ENCODE measurements at places on chromosomes 11 and 22.
A peak's percentile ranks its signal among the peaks of the same experiment; 100 is the strongest.

GRCh38 chr22:45212992-45213751 lies 27.5 kb downstream of the KIAA0930 start:
- DNase-seq, result no peak

DNA sequence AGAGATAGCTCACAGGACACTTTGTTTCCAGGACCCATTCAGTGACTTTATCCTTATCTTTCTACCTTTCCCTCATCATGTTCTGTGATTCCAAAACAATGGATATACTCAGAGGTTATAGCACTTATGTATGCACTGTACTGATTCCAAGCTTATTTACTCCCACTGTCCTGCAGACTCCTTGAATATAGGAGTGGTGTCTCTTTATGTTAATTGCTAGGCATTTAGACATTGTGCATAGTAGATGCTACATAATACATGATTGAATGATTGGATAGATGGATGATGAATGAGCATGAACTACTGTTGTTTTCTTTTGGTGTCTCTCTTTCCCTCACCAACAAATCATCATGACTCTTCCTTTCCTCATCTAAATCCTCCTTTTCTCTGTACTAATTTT lies 279.1 kb upstream of the RAG2 start:
- no peak for DNase-seq

- DNase-seq, result peak; percentile 79
Measured at GRCh38 chr22:23750714-23751440, at the start of gene ZNF70. ZNF70 (minus strand) TSS chr22:23751112; CDS start chr22:23745140, 5,972 bp downstream.

DNA sequence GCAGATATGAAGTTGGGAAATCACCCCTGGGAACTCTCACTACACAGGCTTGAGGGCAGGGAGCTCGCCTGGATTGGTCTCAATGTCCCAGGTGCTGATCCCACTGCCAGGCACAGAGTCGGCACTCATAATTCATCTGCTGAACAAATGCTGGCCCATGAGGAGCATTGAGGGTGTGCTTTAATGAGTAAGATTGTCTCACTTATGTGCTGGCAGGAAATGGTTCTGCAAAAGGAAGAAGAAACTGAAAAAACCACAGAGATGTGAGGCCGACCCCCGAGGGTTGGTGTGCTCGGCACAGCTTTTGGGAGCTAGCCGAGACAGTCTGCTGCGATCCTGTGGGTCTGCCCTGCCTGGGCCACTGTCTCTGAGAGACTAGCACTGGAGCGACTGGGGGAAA lies 9.4 kb downstream of the PLAAT2 start:
- DNase-seq, result peak; percentile 55

- no peak for DNase-seq
Measured at GRCh38 chr11:62922189-62922589, 1.0 kb upstream of the CHRM1 start.

GRCh38 chr11:110837603-110838002 lies 125.4 kb upstream of the ARHGAP20 start:
- DNase-seq, result no peak

DNA sequence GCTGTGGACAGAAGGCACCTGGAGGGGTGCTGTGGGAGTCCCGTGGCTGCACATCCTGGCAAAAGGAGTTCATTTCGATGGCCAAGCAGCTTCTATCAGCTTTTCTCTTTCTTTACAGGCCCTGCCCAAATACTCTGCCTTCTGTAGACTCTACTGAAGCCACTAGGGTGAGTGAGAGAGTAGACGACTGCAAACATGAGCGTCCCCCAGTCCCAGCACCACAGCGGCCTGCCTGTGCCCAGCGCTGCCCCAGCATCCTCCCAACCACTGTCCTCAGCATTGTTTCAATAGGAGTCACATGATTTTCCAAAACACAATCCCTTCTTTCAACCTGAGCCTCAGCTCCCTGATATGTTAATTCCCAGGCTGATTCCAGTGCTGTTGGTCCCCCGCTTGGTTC lies 110.0 kb downstream of the KIRREL3 start:
- DNase-seq, result no peak

GRCh38 chr11:98183034-98183433 lies 837.7 kb upstream of the CNTN5 start:
- DNase-seq, result no peak

- DNase-seq, result no peak
Measured at GRCh38 chr11:73245461-73245860, 26.7 kb upstream of the P2RY6 start.

GRCh38 chr11:131145791-131146190 lies 224.6 kb upstream of the NTM start:
- DNase-seq, result no peak

- DNase-seq, result no peak
Measured at GRCh38 chr11:80748207-80748925, 1307.5 kb upstream of the TENM4 start.

GRCh38 chr11:72774499-72774898 lies 19.3 kb downstream of the STARD10 start:
- no peak for DNase-seq

GRCh38 chr11:10969387-10969786 lies 111.5 kb upstream of the ZBED5 start:
- no peak for DNase-seq

GRCh38 chr11:118503216-118503615 lies 24.1 kb upstream of the TTC36 start:
- no peak for DNase-seq

DNA sequence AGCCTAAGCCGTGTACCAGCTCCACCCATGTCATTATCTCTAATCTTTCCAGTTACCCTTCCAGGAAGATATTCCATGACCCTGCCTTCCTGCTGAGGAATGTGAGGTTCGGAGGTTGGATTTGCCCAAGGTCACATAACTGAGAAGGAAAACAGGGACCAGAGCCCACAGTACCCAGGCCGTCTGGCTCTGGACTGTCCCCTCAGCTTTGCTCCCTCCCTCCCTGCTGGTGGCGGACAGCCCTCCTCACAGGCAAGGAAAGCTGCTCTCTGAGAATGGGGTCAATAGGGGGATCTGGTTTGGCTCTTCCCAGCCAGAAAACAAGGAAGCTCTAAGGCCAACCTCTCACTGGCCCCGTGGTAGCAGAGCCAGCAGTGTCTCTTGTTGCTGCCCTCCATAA lies 63.3 kb downstream of the SYN3 start:
- no peak for DNase-seq

DNA sequence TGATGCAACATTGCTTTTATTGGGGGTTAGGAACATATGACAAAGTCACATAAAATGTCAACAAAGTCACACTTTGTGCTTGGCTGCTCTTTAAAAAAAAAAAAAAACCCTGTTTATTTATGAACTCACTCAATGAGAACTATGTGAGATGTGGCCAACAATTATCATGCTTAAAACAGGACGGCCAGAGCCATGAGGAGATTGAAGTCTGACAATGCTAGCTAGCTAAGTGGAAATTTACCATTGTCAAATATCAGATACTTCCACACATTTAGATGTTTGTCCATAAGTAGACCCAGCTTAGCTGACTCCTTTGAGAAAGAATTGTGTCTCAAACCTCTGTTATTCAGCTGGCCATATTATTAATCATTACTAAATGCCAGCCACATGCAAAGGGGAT lies 26.9 kb downstream of the BLID start:
- DNase-seq, result no peak

- no peak for DNase-seq
Measured at GRCh38 chr22:40120848-40121247, 56.9 kb upstream of the TNRC6B start.

DNA sequence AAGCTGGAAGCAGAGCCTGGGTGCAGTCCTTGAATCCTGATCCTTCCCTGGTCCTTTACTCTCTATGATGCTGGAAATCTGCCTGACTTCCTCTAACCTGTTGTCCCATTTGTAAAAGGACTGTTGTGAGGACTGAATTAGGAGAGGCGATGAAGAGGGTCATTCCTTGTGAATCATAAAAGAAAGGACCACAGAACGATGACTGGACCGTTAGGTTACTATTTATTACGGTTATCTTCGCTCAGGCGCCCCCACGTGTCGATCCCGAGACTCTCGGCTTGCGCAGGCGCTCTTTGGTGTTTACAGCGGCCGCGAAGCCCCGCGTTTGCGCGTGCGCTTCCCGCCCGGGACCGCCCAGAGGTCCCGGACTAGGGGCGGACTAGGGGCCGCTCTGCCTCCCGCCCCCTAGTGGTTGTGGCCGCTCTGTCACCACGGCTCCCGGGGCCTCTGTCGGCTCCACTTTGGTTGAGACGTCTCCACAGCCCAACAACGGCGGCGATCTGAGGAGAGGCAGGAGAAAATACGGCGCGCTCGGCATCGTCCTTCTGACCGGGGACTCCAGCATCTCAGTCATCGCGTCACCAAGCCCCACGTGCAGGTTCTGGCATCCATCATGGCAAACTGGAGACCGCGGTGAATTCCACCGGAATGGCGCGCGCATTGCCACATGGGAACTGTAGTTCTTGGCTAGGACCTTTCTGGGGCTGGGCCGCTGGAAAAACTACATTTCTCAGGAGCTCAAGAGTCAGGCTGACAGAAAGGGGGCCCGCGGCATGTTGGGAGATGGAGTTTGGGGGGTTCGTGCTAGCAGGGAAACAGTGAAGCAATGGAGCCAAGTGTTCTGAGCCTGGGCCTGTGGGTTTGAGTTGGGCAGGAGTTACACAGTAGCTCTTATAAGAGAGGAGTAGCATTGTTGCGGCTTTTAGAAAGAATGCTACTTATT lies at the start of gene STARD10:
Gene STARD10 (minus strand): TSS at position 623 of the 943 bp plus-strand sequence. CDS start 12,866 bp downstream, outside the sequence.
- DNase-seq, result peak; percentile 94

DNA sequence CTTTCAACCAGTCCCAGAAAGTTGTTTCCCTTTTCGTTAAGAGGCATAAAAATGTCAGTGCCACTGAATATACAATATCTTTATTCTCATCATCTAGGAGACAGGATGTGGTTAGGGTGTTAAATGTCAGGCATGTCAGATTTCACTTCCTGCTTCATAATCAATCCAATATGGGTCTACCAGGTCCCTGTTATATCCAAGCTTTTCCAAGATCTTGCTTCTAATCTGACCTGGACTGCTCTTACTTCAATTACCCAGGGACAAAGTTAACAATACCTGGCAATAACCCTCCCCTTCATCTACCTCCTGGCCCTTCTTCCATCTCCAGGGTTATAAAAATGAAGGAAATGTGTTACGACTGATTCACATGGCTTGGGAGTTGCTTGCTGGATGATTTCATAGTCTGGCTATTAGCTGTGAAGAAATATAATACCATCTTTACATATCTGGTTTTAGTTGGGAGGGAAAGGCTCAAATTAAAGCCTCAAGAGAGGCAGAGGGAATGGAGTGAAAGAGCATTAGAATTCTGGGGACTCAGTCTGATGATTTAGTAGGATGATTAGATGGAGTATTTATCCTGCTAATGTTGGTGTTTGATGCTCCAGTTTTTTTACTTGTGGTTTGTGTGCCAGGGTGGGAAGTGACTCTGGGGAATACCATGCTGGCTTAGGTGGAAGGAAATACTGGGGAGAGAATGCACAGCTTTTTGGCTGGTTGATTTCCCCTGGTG lies 534.3 kb downstream of the ETS1 start:
- DNase-seq, result no peak

- no peak for DNase-seq
Measured at GRCh38 chr11:132540581-132540980, 991.7 kb downstream of the OPCML start.

GRCh38 chr11:93020248-93021046 lies 51.0 kb downstream of the MTNR1B start:
- DNase-seq, result no peak

GRCh38 chr22:17945888-17946648 lies 78.3 kb downstream of the MICAL3 start:
- no peak for DNase-seq

GRCh38 chr11:83070731-83071566 lies 748 bp downstream of the RAB30 start:
- DNase-seq, result peak; percentile 3

GRCh38 chr22:38510416-38510970 lies 4.4 kb upstream of the DDX17 start:
- DNase-seq, result no peak

GRCh38 chr22:35835267-35835997 lies 117.8 kb downstream of the APOL5 start:
- no peak for DNase-seq

DNA sequence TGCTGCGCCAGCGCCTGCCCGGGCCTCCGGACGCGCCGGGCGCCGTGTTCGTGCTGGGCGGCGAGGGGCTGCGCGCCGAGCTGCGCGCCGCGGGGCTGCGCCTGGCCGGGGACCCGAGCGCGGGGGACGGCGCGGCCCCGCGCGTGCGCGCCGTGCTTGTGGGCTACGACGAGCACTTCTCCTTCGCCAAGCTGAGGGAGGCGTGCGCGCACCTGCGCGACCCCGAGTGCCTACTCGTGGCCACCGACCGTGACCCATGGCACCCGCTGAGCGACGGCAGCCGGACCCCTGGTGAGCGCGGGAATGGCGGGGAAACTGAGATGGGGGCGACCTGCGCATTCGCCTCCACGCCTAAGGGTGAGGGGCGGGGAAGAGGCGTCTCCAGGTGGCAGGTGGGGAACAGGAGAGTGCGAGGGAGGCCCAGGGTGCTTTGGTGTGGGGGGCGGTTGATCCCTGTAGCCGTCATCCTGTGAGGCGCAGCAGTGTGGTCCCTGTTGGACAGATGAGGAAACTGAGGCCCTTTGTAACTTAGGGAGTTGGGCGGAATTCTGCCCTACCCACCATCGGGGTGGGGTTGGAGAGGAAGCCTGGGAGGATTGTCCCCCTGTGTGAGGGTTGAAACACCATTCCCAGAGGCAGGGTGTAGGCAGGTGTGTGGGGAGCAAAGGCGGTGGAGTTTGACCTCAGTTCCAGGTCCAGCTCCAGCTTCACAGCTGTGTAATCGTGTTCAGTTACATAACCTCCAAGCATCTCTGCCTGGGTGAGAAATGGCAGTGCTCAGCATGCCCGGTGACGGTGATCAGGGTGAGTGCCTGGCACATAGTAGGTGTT lies 758 bp downstream of the PDXP start:
- DNase-seq, result no peak

DNA sequence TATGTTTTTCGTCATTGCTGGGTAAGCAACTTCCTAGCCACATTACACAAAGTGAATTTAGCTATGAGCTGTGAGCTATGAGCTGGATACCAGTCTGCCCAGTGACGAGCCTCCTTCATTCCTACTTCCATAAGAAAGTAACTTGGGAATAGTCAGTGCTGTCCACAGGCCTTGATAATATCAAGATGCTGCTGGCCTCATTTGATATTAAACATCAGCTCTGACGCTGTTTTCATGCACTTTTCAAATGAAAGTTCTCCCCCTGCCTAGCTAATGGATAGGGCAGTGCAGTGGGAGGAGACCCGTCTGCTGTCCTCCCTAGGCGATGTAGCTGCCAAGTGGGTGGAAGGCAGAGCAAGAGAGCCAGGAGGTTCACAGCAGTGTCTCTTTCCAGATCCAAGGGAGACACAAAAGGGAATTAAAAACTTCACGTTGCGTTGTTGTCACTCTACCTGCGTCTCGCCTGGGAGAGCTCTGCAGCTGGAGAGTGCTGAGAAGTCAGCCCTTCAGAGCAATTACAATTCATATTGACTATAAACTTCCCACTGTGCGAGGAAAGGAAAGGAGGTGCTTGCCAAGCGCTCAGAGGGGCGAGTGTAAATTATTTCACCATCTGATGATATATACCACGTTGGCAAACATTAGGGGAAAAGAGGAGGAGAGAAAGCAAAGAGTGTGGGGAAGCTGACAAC lies 861.4 kb downstream of the NTM start:
- no peak for DNase-seq

- no peak for DNase-seq
Measured at GRCh38 chr11:35683728-35684339, 21.3 kb downstream of the TRIM44 start.

GRCh38 chr22:19641254-19641982 lies 72.9 kb upstream of the SEPTIN5 start:
- DNase-seq, result no peak
